ENCODE measurements at places on chromosomes 7 and 10. TPM values are rescaled to one million over a fixed set of nuclear protein-coding genes. Genes with fewer than 3 reads are reported as not detected.

Gene DPYSL4
- total RNA-seq = 0.94 TPM

Gene DRGX
- not detected for total RNA-seq

Gene HOXA4
- 0.17 TPM for total RNA-seq

Gene CAMK2G
- 20.3 TPM for total RNA-seq

DNA sequence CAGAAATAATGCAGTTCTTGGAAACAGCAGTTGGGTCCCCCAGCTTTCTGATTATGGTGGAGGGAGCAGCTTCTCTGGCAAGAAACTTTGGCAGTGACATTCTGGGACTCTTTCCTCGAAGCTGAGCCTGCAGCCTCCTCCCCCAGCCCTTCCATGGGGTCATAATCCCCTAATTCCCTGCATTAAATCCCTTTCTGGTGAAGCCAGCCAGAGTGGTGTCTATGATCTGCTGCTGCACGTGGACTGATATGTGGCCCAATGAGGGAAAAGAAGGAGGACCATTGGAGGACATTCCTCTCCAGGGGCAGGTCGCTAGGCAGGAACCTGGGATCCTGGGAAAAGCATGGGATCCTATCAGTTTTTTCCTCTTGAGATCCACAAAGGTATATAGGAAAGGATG lies 470.5 kb downstream of the RPS24 start:
- DNase-seq = no peak

DNA sequence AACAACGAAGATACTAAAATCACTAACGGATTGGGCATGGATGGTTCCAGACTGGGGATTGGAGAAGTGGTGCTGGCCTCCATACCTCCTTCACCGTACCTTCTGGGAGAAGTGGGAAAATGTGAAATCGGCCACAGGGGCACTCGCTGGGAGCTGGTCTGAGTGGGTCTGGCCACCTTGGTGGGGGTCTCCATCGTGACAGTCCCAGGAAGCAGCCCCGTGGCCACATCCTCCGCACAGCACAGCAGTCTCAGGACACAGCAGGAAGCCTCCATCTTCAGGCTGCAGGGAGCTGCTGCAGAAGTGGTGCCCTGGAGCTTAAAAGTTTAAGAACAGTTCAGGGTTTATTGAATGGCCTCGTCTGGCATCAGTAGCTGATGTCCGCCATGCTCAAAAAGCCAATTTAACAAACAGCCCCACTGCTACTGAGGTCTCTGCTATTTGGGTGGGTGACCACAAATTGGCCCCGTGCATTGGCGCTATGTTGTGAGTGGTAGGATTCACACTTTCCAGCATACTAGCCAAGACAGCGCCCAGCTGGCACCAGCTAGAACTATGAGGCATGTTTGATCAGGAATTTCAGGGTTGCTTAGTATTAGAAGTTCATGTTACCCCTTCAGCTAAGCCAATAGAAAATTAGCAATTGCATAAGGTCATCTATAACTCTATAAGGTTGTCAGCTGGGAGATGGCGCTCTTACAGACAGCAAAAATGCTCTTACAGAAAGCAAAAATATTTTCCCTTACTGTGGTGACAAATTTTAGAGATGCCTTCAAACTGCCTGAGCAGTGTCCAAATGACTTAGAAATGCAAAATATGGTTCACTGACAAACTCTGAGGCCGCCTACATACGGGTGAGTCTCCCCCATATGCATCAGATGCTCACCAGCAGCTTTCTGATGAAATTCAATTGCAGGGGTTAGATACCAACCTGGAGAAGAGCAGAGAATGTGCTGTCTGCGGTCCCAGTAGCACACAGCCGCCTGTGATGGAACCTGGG lies 17.0 kb downstream of the PKD1L1 start:
- no peak for DNase-seq

- DNase-seq = peak; percentile 12
Observed at GRCh38 chr7:105346138-105346537, 42.6 kb downstream of the SRPK2 start.

DNA sequence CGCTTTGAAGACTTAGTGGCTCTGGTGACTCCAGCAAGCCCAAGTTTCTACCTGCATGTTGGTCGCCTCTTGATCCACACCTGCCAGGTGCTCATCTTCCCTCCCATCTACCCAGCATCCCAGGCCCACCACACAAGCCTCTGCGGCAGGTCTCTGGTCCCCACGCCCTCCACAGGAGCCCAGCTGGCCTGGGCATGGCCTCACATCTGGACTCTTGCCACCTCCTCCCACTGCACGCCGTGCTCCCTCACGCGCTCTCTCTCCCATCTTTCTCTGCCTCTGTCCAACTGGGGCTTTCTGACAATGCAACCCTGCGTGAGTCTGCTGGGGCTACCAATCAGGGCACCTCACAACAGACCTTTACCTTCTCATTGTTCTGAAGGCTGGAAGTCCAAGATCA lies 50.2 kb upstream of the FGFR2 start:
- DNase-seq = no peak

All from renal cortical epithelial cell (primary cell).